HT1080 (cell line): ENCODE measurements at places on chromosomes 6 and 20. TPM values are rescaled to one million over a fixed set of nuclear protein-coding genes. Genes with fewer than 3 reads are reported as not detected.
A peak's percentile ranks its signal among the peaks of the same experiment; 100 is the strongest.

DNA sequence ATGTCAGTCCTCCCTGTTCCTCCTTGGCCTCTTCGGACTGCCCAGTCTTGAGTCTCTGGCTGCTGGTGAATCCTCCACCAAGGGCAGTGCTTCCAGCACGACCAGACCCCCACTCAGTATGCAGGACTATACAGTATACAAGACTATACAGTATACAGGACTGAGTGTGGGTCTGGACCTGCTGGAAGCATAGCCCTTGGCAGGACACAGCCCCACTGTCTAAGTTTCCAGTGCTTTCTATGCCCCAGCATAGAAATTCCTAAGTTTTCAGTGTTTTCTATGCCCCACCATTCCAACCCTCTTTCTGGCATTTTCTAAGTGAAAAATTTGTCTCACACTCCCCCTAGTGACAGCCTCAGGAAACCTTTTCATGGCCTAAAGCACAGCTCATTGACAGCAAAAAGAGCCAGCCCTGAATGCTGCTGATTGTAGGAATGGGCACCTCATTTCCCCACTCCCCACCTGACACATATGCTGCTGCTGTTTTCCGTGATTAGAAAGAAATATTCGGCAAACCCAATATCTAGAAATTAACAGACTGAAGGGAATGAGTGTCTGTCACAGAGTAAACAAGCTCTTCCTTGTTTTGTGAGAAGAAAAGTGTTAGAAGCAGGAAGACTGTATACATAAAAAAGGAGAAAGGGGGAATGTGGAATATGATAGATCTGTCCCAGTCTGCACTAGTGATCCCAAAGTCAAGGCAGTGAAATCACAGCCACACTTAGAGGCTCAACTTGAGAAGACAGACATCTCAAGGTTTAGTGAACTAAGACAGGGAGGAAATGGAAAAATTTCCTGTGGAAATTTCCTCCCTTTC, 206.9 kb downstream of the IBTK start:
- DNase-seq, result peak; percentile 58

DNA sequence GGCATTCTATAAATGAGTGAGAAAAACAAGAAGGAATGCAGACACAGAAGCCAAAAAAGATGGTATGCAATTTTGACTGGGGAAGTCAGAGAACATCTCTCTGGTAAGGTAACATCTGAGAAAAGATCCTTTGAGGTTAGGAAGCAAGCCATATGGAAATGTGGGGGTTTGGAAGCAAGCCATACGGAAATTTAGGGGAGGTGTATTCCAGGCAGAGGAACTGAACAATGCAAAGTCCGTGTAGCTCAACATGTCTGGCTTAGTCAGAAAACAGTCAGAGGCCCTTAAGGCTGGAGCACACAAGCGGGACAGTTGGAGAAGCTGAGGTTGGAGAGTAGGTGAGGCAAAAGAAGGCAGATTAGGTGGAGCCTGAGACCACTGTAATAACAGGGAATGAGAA, 35.3 kb downstream of the RALGAPA2 start:
- DNase-seq, result no peak

DNA sequence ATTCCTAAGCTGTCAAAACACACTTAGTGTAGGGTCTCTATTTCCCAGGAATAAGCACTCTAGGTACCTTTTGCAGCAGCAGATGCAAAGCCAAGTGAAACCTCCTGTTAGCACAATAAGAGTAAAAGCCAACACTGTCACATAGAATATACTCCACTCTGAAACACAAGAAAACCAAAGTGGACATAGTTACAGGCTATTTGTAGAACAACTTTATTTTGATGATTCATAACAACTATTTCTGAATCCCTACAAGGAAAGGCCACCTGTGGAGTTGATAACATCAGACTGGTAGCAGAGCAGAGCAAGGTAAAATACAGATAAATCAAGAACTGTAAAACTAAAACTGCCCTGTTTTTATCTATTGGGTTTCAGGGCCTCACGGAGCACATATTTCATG, 59.7 kb downstream of the ALDH5A1 start:
- DNase-seq, result no peak

DNA sequence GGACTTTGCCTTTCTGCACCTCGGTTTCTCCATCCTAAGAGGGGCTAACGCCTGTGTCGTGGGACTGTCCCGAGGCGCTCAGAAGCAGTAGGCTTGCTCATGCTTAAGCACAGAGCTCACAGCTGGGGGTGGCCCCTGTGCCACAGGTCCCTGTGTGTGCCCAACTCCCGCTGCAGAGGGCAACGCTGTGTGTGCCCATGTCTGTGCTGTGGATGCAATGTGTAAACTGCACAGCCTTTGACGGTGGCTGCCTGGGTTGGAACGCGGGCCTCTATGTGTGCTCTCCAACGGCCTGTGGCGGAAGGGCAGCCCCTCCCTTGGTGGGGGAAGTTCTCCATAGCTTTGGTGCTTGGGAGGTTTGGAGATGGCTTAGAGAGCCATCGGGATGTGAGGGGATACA, 10.7 kb upstream of the GATA5 start:
- DNase-seq, result no peak

- DNase-seq, result no peak
Measured at GRCh38 chr6:35857853-35858252, 52.7 kb downstream of the LHFPL5 start.

GRCh38 chr20:32528171-32528891, 56.8 kb downstream of the NOL4L start:
- no peak for DNase-seq

GRCh38 chr6:96066376-96066775, 50.6 kb downstream of the FUT9 start:
- DNase-seq, result no peak

LY6G5C gene
- 0.47 and 3.6 TPM in 2 replicates for total RNA-seq

DNA sequence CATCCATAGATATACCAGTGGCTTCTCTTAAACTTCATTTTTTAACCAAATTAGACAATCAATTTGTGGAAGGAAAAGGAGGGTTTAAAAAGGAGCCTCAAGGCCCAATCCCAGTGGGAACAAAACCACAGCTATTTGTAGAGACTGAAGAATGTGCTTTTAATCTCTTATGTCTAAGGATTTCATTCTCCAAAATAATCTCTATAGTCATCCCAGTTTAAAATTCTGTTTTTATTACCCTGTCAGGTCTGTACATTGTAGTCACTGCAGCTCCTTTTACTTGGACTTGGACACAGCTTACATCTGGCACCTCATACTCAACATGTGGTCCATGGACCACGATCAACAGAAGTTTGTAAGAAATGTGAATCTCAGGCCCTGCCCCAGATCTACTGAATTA, 152.1 kb upstream of the STMND1 start:
- DNase-seq, result no peak

DNA sequence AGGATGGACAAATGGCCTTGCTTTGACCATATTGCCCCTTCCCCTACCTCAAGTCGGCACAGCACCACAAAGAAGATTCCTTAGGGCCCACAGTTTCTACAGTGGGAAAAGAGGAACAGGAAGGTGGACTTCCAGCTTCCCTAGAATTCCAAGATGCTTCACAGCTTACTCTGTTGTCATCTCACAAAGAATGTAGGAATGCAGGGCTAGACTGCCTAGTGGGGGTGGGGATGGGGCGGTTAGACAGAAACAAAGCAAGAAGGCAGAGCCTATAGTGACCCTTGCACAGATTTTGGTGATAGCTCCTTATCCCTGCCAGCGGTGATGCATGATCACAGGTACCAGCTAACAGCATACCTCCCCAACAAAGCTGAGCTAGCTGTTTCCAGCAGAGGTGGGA, 607.6 kb upstream of the MAN1A1 start:
- DNase-seq, result no peak

DNA sequence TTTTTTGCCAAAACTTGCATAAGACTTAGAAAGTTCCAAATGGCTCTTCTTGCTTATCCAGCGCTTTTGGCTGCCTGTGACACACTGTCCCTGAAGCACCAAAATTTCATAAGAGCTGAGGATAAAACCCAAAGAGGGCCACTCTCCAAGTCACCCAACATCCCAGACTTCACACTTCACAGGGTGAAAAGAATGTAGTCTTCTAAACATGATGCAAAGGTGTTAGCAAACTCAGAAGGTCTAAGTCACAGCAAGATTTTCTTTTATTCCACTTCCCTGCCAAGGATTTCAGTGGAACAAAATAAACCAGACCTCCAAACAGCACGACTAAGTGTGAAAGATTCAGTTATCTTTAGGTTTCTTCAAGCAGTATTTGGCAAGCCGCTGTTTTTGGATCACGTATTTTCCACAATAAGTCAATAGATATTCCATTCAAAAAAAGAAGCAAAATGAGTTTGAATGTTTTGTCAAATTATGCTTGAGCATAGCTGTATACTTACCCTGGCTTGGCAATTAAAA, 44.6 kb upstream of the CD93 start:
- DNase-seq, result no peak
